ENCODE measurements at places on chromosomes 4 and X.

DNA sequence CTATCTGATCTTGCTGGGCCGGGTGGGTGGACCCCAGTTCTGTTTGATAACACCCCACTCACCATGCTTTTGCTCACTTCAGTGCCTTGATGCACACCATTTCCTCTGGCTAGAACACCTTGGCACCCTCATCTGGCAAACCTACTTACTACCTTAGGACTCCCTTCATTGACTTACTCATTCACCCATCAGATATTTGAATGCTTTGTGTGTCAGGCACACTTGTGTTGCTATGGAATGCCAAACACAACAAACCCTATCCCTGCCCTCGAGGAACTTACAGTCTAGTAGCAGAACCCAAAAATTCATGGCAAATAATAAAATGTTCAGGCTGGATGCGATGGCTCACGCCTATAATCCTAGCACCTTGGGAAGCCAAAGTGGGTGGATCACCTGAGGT lies 13.9 kb downstream of the CCNG2 start:
- no peak for DNase-seq

GRCh38 chr4:53307819-53308780 lies 57.8 kb downstream of the SCFD2 start:
- DNase-seq = no peak

DNA sequence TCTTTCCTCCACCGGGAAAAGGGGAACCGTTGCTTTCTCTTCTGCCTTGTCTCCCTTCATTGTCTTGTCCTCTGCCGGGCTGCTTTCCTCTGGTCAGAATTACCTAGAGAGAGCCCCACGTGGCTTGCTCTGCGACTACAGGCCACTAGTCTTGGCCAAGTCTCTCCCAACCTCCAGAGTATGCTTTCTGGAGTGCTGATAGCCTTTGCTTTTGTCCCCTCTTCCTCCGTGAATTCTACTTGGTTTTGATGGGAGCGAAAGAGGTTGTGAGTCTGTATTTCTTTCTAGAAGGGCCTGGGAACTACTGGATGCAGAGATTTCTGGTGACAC lies 5.3 kb upstream of the POU4F2 start:
- DNase-seq = no peak

DNA sequence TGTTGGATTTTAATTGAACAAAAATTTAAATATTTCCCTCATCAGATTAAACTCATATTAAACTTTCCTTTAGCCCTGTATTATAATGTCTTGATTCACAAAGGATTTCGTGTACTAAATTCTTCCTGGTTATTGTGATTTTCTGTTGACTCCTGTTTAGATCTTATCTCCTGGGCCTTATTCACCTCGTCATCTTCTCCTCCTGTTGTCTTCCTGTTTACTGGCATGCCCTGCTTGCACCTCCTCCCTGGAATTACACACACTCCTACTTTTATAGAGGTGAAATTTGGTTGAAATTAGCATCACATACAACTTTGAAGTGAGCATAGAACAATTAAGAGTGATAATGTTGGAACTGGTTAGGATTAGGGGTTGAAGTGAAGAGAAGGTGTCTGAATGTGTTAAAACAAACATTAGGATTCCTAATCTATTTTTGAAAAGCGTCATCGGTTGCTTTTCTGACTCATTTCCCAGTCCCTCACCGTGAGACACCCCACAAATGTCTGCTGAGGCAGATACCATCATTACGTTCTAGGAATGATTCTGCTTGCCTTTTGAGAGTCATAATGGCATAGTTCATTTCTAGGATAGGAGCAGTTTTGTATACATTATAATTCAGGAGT lies 32.5 kb downstream of the TLL1 start:
- peak; percentile 45 for DNase-seq

- no peak for DNase-seq
Observed at GRCh38 chrX:22944945-22945344, 54.8 kb upstream of the DDX53 start.

DNA sequence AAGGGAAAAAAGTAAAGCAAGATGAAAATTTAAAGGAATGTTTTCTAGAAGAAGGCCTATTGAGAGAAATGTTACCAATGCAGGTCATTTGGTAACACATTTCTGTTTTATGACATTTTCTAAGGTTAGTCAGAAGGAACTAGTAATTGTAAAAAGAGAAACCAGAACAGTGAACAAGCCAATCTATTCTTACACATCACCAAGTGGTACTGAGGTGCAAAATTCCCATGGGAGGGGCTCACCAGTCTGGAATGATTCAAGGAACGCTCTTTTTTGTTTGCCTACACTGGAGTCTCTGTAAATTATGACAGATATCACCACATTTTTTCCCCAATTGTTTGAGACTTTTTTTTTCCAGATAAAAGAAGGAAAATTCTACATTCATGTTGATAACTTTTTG lies 404.7 kb upstream of the CNKSR2 start:
- no peak for DNase-seq

DNA sequence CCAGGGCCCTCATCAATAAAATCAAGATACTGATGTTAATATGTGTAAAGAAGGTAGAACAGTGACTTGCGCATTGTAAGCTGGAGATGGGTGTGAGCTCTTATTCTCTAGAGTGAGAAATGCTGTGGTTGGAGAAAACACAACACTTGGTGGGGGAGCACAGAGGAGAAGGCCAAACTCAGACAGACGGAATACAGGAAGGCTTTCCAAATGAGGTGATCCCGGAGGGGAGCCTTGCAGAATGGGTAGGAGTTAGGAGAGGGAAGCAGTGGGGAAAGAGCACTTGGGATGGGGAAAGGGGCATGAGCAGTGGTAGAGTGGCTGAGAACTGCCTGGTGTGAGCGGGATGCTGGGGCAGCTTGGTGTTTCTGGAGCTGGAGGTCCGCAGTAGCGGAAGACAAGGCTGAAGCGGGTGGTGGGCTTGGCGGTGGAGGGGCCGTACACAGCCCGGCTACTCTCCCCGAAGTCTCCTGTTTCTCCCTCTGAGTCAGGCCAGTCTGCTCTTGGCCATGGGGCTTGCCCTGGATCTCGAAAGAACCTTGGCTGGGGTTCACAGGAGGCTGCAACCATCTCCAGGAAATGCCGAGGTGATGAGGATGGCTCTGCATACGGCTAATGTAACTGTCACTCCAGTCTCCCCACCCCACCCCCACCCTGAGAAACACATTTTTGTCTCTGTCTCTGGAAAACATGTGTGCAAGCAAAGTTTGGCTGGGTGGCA lies 11.3 kb upstream of the PLAC1 start:
- peak; percentile 90 for DNase-seq

- DNase-seq = no peak
Observed at GRCh38 chr4:168723569-168723968, 226.7 kb downstream of the PALLD start.

DNA sequence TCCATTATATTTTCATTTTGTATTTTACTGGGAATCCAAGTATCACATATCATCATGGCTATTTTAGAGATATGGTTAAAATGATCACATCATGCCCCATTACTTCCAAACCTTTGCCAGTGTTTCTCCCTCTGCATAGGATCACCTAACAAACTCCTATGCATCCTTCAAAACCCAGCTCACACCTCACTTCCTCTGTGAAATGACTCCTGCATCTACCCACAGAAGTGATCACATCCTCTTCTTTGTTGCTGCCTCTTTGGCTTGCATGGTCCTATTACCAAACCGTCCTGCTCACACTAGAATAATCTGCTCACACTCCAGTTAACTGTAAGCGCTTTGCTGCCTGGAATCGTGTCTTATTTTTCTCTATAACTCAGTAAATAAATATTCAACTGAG lies 74.7 kb upstream of the C4orf50 start:
- DNase-seq = no peak
